ENCODE measurements at places on chromosomes 5 and 9.

DNA sequence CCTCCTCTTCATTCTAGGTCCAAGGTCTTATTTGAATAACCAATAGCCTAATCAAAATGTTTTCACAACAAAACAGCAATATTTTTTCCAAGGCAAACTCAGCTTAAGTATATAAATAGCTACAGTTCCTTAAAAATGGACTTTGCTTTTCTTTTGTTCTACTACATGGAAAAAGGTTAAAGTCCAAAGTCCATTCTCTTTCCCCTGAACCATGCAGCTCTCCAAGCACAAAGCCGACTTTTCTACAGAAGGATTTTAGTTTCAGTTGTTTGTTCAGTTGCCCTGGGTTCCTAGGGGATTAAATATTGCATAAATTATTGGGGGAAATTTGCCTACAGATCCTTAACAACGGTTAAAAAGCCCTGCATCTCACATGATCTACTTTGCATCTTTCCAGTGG is 677.0 kb upstream of the KLF4 start:
- DNase-seq: no peak

DNA sequence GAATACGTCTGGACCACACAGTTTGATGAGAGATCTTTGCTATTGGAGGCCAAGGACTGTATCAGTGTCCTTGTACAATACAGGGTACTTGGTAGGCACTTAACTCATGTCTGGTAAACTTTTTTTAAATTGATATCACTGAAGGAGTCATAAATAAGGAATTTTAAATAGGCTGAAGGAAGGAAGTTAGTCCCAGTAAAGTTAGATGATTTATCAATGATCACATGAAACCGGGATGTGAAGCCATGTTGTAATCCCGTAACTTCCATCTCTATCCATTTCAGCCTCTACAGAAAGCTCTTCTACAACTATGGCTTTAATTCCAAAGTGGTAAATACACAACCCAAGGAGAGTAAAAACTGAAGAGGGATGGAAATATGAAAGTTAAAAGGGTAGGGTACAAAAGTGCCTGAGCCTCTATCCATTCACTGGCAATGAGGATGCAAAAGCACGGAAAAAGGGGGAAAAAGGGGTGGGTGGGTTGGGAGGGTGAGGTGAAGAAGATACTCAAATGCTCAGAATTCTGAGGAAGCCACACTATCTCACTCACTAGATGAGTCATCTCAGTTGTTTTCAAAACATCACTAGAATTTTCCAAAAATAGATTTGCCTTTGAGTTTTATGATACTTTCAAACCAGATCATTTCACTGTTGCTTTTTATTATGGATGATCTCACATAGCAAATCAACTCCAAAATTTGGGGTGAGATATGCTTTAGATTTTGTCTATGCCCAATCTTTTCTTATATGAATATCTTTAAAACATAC is 1053.5 kb downstream of the NR2F1-AS1 start:
- DNase-seq: no peak

DNA sequence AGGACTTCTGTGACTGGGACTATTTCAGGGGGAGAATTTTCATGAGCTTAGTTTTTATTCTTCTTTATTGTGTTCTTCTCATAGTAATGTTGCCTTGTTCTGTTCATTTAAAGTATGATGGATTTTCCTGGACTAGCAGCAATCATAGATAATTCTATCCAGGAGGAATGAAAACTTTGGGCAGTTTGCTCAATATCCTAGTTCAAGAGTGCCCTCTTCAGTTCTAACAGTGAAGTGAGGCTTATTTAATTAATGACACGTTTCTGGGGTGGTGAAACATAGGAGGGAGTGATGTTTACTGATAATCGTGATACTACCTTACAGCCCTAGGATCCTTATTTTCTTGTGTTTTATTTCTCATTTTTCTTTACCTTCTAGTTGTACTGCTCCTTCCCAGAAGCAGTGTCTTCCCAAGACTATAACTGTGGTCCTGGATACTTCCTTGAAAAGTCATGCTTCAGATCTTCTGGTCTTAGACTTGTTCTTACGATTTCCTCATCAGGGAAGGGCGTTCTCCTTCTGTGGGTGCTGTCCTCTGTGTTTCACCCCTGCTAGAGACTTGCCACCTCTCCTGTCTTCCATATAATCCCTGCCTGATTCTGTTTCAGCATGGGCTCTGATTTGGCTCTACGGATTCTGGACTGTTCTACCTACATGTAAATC is 57.4 kb downstream of the CFAP95 start:
- no peak for DNase-seq

GRCh38 chr5:40172721-40173120 is 507.0 kb upstream of the PTGER4 start:
- no peak for DNase-seq

DNA sequence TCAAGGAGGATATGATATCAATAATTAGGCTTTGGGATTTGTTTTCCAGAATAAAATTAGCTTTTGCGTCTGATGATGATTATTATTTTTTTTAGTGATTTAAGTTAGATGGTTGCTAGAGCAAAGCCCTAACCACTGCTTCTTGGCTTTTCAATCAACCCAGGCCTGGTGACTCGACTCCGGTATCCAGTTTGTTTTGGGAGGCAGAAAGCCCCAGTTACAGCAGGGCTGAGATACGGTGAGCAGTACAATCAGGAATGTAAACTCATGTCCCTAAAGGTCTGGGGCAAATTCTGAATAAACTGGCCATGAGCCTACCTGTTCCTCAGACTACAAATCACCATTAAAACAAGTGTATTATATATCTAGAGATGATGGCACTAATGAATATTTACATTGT is 24.4 kb upstream of the CYFIP2 start:
- no peak for DNase-seq

DNA sequence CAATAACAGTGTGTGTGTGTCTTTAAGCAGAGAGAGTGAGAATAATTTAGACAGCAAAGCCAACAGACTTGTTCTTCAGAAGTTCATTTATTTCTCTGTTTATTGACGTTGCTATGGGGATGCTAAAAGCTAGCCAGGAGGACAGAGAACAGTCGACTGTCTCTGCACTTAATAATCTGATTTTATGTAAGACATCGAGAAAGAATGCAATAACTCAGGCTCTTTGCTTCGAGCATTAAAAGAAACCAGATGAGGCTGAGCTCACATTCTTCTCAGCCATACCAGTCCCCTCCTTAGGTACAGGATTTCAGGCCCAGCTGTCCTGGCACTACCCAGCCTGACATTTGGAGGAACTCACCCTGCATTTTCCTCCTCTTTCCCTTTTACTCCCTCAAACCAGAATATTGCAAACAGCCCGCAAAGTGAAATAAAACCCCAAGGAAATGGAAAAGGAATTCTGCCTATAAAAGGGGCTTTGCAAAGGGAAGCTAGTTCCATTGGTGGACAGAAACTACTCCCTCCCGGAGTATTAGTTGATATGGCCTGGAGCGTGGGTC is 44.5 kb upstream of the DPYSL3 start:
- no peak for DNase-seq

DNA sequence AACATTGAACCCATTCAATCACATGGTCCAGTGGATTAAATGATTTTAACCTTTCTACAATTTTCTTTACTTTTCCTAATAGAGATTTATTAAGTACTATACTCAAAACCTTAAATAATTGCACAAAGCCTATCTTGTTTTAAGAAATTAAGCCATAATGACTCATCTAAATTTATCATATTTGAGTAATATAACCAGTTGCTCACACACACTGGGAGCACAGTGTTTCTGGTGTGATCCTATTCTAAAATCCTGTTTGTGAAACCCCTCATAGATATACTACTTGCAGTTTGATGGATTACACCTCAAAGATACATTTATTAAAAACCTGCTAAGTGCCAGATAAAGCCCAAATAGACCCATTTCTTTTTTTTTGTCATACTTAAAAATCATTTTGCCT is 668.3 kb upstream of the CDH18 start:
- no peak for DNase-seq

Data from activated CD4-positive, alpha-beta T cell treated with anti-CD3 and anti-CD28 coated beads for 48 hours (primary cell).